ENCODE measurements at places on chromosomes 2 and 18.

DNA sequence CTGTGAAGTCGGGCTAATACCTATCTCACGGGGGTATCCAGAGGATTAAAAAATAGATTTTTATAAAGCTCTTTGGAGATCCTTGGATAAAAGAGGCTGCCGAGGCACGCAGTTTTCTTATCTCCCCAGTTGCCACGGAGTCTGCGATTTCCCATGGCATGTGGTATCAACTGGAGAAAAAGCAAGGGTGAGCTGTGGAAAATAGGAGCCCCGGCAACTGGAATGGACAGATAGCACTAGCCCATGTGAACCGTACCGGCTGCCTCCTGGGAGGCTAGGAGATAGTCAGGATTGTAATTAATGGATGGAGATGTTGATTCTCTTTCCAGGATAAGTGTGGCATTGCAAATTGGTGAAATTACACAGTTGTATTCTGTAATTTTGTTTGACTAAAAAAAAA is 407.6 kb upstream of the KCNH7 start:
- DNase-seq, result no peak

GRCh38 chr2:100054426-100054825 is 88.0 kb downstream of the AFF3 start:
- DNase-seq, result no peak

DNA sequence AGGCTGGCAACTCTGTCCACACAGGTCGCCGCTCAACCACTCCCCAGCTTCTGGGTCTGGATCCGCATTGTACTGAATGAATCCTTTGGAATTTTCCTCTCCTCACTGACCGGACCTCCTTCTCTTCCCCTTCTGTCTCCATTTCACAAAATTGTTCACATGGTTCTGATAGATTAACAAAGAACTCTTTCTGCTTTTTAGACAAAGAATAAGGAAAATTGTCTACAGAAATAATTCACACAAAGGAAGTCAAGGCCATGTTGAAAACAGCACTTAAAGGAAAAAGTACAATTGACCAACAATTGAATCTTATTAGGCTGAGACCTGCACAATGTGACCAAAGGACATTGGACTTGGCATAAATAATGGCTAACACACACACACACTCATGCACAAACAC is 73.6 kb upstream of the GLI2 start:
- no peak for DNase-seq

- DNase-seq, result peak; percentile 82
Measured at GRCh38 chr2:230160112-230160660, 59.6 kb downstream of the SP110 start.

- DNase-seq, result no peak
Measured at GRCh38 chr2:74917702-74918619, 40.5 kb upstream of the POLE4 start.

DNA sequence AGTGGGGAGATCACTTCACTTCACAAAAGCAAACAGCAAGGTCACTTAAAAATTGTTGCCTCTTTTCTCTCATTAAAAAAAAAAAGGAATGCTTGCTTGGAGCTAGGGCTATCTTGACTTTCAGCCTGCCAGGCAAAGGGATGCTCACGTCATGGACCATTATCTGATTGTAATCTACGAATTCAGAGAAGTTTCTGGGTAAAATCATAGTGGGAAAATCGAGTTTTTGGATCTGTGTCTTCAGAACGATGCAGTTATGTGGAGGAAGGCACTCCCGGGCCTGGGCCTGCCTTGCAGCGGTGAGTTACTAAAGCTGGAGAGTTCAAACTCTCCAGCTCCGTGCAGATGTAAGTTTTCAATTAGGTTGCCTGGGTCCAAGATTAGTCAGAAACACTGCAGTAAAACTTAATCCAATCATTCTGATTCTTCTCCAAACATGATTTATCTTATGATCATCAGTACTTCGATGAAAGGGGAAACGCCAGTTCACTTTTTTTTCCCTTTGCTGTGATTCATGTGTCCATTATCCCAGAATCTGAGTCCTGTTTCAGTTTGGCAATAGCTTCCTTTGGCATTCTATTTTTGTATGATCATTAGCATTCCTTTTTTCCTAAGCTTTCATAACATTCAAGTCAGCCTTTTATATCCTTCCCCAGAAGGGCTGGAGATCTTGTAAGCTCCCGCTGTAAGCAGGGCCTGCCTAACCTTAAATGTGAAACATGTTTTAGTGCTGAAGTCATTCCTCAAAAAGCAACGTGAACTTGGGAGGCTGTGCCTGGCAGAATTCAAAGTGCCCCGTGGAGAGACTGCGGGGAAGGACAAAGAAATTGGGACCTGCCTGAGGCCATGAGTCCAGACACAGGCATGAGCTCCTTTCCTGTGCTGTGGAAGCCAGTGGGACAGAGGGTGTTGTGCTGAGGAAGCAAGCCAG is 119.3 kb upstream of the TWIST2 start:
- DNase-seq, result no peak

GRCh38 chr2:233563663-233564430 is 2.7 kb downstream of the USP40 start:
- DNase-seq, result peak; percentile 72

DNA sequence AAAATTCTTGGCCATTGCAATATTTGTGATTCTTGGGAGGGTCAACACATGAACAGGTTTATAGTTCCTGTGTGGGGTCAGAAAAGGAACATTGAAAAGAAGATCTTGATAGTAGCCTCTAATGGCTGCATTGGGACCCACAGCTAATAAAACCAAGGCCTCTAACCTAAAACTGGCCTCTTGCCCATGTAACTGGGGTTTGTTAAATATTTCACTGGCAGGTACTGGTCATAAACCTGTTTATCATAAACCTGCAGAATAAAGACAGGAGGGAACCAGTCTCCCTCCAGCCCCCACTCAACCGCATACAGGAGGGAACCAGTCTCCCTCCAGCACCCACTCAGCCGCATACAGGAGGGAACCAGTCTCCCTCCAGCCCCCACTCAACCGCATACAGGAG is 125.3 kb downstream of the PXDN start:
- no peak for DNase-seq

All from OCI-M1 (cell line).